ENCODE measurements at places on chromosomes 7 and 10. TPM values are rescaled to one million over a fixed set of nuclear protein-coding genes. Genes with fewer than 3 reads are reported as not detected.

GRCh38 chr10:96843823-96844222 is 11.7 kb downstream of the LCOR start:
- H3K4me1 ChIP-seq, result peaks cover 28% of the 10 kb centered on the region
- DNase-seq, result no peak
- H3K4me3 ChIP-seq, result no peak overlapping the region

GRCh38 chr7:48806731-48807130 is 117.6 kb upstream of the CDC14C start:
- no peak overlapping the region for H3K4me3 ChIP-seq
- DNase-seq, result no peak
- H3K27me3 ChIP-seq, result no peaks in the 10 kb centered on the region
- H3K36me3 ChIP-seq, result no peaks in the 10 kb centered on the region

DNA sequence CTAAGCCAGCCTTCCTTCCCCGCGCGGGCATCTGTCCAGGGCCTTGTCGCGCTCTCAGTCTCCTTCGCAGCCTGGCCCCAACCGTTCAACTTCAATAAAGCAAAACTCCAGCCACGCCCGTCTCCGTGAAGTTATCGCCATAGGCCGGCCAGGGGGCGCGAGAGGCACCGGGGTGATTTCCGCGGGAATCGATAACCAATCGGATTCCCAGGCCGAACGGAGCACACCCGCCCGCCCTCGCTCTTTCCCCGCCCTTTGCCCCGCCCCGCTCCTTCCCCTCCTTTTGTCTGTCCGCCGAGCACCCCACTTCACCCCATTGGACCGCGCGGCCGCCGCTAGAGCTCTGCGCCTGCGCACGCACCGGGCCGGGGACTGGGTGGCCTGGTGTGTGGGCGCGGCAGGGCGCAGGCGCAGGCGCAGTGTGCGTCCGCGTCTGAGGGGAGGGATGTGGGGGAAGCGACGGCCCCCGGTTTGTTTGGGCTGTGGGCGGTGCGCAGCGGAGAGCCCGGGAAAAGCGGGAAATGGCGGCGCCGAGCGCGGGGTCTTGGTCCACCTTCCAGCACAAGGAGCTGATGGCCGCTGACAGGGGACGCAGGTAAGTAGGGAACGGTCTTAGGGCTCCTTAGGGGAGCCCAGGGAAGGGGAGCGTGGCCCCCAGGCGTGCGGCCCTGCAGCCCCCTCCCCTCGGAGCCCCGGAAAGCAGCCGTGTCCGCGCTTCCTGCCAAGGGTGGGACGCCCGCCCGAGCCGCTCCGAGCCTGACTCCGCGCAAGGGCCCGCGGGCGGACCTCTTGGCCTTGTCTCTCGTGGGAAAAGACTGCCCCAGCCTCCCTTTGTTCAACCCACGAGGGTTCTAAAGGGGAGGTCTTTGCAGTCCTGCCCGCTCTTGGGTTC is at the start of gene CASP2:
CASP2 (plus strand) TSS at position 417 of the 892 bp plus-strand sequence; CDS start at position 522, 105 bp downstream.
- DNase-seq, result peak; percentile 99
- H3K27me3 ChIP-seq, result no peaks in the 10 kb centered on the region
- peaks cover 43% of the 10 kb centered on the region for H3K4me1 ChIP-seq
- H3K27ac ChIP-seq, result peak within 1 kb of the TSS; percentile 89
- H3K36me3 ChIP-seq, result peaks cover 10% of the 10 kb centered on the region

GRCh38 chr10:126673565-126673964 is 3.1 kb upstream of the C10orf90 start:
- H3K36me3 ChIP-seq, result no peaks in the 10 kb centered on the region
- H3K4me3 ChIP-seq, result no peak overlapping the region
- DNase-seq, result no peak
- no peak overlapping the region for H3K27ac ChIP-seq
- H3K4me1 ChIP-seq, result no peaks in the 10 kb centered on the region

- H3K36me3 ChIP-seq, result no peaks in the 10 kb centered on the region
- H3K4me1 ChIP-seq, result peaks cover 21% of the 10 kb centered on the region
- DNase-seq, result no peak
- no peaks in the 10 kb centered on the region for H3K27me3 ChIP-seq
Measured at GRCh38 chr10:70743430-70743788, 41.8 kb downstream of the TBATA start.

GRCh38 chr10:52071814-52072213 is 242.3 kb upstream of the DKK1 start:
- DNase-seq, result peak; percentile 36
- no peak overlapping the region for H3K4me3 ChIP-seq
- H3K27ac ChIP-seq, result no peak overlapping the region
- H3K36me3 ChIP-seq, result no peaks in the 10 kb centered on the region
- no peaks in the 10 kb centered on the region for H3K27me3 ChIP-seq
- H3K4me1 ChIP-seq, result no peaks in the 10 kb centered on the region

Gene NPSR1
- not detected for total RNA-seq

All from heart left ventricle (tissue), 16 donors.